Dermis blood vessel endothelial cell (primary cell): ENCODE measurements at places on chromosomes 5 and 9.
A peak's percentile ranks its signal among the peaks of the same experiment; 100 is the strongest.

DNA sequence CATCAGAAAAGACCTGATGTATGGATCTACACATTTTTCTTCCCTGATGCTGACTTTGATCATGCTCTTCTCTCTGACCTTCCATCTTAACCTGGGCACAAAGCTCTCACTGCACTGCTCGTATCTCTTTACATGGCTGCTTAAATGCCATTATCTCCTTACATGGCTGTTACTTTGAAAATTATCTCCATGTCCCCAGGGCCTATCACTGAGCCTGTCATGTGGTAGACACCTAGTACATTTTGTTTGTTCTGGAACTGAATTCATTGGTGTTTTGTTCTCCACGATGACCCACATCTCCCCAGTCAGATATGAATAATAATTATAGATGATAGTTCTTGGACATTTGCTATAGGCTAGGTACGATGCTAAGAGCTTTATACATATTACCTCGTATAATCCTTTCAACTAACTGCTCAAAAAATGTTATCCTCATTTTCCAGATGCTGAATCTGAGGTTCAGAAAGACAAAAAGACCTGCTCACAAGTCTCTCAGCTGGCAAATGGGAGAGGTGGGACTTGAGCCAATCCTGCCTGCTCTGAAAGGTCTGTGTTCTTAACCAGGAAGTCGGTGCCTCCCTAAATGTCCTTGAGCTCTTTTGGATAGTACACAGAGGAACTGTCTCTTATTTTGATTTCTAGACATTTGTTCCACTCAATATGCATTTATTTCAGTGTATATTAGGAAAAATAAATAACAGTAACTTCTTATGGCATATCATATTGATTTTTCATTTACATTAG, 9.8 kb upstream of the CPEB4 start:
- peak; percentile 35 for DNase-seq

GRCh38 chr9:27053369-27054022, 48.0 kb upstream of the LRRC19 start:
- DNase-seq: peak; percentile 91

DNA sequence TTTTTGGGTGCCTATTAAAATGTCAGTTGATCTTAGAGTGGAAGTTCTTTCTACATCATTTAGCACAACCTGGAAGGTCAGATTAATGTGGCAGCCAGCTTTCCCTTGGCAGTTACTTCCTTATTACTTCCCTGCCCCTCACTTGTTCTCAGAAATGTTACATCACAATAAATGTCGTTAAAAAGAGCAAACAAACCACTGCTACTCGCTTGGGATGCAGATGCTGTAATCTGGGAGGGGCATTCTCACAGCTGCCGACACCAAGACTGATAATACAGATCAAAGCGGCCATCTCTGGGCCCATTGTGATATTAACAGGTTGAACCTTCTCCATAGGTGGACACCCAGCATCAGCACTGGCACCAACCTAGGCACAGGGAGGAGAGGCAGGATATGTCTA, 29.3 kb downstream of the PLAC8L1 start:
- DNase-seq: no peak

- peak; percentile 97 for DNase-seq
Observed at GRCh38 chr5:132296412-132297016, 2.3 kb downstream of the SLC22A4 start.

- no peak for DNase-seq
Observed at GRCh38 chr9:79176014-79176697, 395.6 kb upstream of the TLE4 start.

- no peak for DNase-seq
Observed at GRCh38 chr5:76278261-76278789, 124.8 kb upstream of the IQGAP2 start.

- DNase-seq: no peak
Observed at GRCh38 chr5:173881811-173882575, 6.2 kb upstream of the CPEB4 start.

GRCh38 chr9:126222835-126223431, 103.7 kb upstream of the MVB12B start:
- DNase-seq: no peak

DNA sequence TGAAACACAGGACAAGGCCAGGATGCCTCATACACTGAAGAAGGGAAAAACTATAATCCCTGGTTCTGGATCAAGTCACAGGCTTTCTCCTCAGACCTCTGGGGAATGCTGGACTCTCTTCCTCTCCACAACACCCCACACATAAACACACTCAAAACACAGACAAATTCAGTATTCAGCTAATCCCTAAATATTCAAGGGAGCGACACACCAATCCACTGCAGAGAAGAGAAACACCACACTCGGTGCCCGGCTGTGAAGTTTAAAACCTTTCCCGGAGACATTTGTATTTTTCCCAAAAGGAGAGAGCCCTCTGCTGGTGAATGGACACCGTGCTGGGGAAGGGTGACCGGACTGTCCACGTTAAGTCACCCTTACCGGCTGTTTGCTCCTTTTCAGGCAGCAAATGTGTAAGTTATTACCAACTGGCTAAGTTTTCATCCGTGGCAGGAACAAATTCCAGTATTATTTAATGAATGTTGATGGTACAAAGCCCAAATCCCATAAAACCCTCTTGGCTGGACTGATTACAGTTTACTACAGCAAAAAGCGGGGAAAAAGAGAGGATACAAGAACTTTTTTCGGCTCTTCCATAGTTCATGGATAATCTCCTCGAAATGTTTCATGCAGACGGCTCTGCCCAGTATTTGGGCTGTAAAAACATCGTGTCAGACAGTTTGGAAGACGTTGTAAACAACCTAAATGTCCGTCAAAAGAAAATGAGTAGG, 130.9 kb upstream of the SLC30A5 start:
- peak; percentile 72 for DNase-seq

DNA sequence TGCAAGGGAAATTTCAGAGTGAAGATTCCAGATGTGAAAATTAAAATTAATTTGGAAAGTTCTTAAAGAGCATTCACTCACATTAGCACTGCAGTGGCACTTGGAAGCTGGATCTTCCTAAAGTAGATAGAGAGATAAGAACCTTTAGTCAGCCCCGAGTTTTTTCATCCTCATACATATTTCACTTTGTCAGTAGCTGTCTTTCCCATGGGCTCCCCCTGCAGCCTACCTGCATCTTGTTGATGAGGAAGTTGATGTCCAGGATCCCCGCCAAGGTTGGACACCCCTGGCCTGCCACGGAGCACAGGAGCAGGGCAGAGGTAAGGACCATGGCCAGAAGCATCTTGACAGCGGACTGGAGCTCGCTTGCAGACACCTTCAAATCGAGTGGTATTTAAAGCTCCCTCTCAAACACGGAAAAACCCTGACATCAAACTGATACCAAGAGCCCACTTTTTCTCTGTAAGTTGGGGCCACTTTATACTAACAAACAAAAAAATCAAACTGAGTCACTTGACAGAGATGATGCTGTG, at the start of gene IL9:
Gene IL9, minus strand, starts transcription at position 368 of the 533 bp plus-strand sequence. Its CDS starts 25 bp downstream, at position 343.
- DNase-seq: no peak

DNA sequence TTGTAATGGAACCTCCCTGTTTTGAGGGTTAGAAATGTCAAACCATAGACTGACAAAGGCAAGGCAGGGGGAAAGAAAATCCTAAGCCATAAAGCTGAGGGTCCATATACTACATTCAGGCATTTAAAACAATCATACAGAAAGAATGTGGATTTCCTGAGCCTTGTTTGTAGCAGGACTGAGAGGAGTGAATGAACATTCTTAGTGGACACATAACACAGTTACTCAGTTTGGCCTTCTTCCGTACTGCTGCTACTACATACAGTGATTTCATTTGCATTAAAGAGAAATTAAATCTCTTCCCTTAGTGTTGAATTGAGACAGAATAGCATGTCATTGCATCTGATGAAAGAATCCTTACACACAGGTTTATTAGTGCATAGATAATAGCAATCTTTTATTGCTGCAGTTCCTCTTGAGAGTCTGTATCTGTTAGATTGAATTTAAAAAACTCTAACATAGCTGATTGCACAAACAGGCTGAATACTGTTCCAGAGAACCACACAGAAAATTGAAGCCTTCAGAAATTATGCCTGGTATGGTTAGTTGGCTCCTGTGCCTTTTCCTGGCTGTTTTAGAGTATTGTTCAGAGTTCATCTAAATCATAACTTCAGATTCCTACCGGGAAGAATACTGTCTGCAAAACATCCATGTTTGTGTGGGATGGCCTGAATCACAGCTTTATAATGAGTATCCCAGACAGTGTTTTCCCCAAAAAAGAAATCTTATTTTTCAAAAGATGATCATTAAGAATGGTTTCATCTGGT, 2.0 kb upstream of the MTX3 start:
- no peak for DNase-seq

DNA sequence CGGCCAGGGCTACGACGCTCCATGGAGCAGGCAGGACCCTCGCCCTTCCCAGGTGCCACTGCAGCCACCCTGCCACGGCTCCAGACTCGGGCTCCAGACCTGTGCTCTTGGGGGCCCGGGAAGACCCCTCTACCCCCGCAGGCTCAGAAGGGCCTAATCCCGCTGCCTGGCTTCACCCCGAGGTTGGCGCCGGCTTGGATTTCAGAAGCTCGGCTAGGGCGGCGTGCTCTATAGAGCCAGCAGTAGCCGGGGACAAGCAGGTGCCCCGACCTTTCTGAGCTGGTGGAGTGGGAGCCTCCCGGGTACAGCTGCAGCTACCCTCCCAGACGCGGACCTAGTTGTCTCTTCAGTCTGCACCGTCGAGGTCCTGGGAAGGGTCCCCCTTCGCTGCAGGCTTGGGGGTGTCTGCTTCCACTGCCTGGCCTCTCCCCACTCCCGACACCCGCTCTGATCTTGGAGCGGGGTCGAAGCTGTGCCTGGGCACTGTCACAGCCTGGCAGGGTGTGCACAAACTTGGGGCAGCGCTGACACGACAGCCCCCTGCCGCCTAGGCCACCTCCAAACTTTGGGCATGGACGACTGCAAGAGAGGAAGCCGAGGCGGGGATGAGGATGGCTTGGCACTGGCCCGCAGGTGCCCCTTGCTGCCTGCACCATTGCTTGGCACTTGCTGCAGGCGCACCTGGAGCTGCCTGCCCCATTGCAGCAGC, 1366.1 kb upstream of the CDH9 start:
- DNase-seq: no peak

GRCh38 chr5:159903131-159903530, 13.2 kb upstream of the ADRA1B start:
- no peak for DNase-seq
